Activated CD8-positive, alpha-beta T cell treated with anti-CD3 and anti-CD28 coated beads, Interleukin-2, amount 10 ng/mL, durations not matched to agents 7 days and 5 days (primary cell): ENCODE measurements at places on chromosomes 6 and 20. TPM values are rescaled to one million over a fixed set of nuclear protein-coding genes. Genes with fewer than 3 reads are reported as not detected.

GRCh38 chr6:110529355-110529754 is 52.9 kb upstream of the SLC22A16 start:
- no peak overlapping the region for H3K4me3 ChIP-seq
- DNase-seq = no peak
- H3K4me1 ChIP-seq = peaks cover 5% of the 10 kb centered on the region
- no peak overlapping the region for H3K27ac ChIP-seq
- no peaks in the 10 kb centered on the region for H3K36me3 ChIP-seq
- peaks cover 2% of the 10 kb centered on the region for H3K27me3 ChIP-seq

DNA sequence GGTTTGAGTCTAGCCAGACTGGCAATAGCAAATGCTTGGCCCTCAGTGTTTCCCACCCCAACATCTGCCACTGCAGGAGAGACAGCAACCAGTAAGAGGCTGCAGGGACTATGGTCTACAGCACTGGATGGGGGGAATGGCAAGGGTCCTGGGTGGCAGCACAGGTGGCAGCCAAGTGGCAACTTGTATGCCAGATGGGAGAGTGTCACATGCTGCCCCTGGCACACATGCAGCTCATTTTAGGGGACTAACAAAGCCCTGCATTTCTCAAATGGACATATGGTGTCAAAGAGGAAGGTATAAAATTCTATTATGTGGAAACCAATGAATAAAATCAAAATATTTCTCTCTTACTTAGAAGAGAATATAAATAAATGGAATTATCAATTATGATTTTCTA is 298.7 kb upstream of the MARCKS start:
- no peaks in the 10 kb centered on the region for H3K4me1 ChIP-seq
- DNase-seq = no peak
- no peaks in the 10 kb centered on the region for H3K36me3 ChIP-seq
- H3K27me3 ChIP-seq = no peaks in the 10 kb centered on the region
- H3K4me3 ChIP-seq = no peak overlapping the region

DNA sequence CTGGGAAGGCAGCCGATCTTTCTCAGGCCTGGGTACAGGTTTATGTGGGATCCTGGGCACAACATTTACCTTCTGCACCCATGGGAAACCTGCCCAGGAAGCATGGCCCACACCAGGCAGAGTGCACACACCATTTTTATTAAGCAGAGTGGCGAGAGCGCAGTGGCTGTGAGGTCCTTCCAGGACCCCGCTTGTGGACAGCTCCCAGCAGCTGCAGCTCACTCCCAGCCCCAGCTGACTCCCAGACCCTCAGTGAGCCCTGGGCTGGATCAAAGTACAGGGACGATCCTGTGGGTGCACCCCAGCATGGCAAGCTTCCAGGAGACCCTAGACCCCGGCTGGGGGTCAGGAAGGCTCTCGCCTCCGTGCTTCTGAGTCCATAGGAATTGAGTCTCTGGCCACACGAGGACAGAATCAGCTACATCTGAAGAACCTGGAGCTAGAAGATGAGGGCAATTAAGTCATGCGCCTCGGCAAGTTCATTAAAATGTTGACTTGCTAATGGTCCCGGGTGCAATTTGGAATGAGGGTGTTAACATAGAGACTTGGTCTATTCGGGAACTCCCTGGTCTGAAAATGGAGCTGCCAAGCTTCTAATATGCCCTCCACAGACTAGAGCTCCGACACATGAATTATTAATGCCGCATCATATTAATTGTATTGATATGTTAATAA is 65.4 kb upstream of the SLCO4A1 start:
- no peak overlapping the region for H3K4me3 ChIP-seq
- peak; percentile 26 for DNase-seq
- H3K27ac ChIP-seq = no peak overlapping the region
- peaks cover 3% of the 10 kb centered on the region for H3K4me1 ChIP-seq
- peaks cover 31% of the 10 kb centered on the region for H3K27me3 ChIP-seq

Gene NCOA5
- total RNA-seq = 30.9 TPM

Gene MOXD1
- total RNA-seq = not detected

GRCh38 chr6:44805238-44805846 is 417.8 kb downstream of the CDC5L start:
- H3K27me3 ChIP-seq = no peaks in the 10 kb centered on the region
- no peak overlapping the region for H3K27ac ChIP-seq
- peaks cover 3% of the 10 kb centered on the region for H3K4me1 ChIP-seq
- no peak overlapping the region for H3K4me3 ChIP-seq
- peaks cover 12% of the 10 kb centered on the region for H3K36me3 ChIP-seq

DNA sequence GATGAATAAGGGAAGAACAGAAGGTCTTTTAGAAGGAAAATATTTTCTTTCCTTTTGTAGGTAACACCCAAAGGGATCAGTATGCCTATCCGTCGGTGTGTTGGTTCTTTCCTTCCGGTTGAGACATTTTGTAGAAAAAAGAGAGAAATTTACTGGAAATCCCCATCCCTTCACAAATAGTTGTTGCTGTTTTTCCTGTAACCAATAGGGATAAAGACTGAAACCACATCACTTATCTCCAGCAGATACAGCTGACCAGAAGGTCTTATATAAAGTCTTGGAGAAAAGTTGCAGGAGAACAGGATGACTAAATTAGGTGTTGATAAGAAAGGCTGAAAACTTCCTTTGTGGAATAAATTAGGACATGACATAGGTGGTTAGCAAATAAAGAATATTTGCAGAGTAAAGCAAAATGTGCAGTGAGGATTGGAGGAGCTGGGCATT is 14.8 kb upstream of the HLA-DRB1 start:
- no peak for DNase-seq
- H3K27ac ChIP-seq = peak overlapping the region; percentile 77
- peaks cover 23% of the 10 kb centered on the region for H3K4me1 ChIP-seq
- H3K4me3 ChIP-seq = peak overlapping the region; percentile 12

GRCh38 chr20:2508631-2509467 is at the start of gene ZNF343:
Gene ZNF343, minus strand, starts transcription at chr20:2508915. Its CDS starts 15,020 bp downstream, at chr20:2493895.
- H3K4me1 ChIP-seq = peaks cover 11% of the 10 kb centered on the region
- peak within 1 kb of the TSS; percentile 99 for H3K4me3 ChIP-seq
- H3K36me3 ChIP-seq = peaks cover 4% of the 10 kb centered on the region
- peak within 1 kb of the TSS; percentile 93 for H3K27ac ChIP-seq
- H3K27me3 ChIP-seq = peaks cover 17% of the 10 kb centered on the region

DNA sequence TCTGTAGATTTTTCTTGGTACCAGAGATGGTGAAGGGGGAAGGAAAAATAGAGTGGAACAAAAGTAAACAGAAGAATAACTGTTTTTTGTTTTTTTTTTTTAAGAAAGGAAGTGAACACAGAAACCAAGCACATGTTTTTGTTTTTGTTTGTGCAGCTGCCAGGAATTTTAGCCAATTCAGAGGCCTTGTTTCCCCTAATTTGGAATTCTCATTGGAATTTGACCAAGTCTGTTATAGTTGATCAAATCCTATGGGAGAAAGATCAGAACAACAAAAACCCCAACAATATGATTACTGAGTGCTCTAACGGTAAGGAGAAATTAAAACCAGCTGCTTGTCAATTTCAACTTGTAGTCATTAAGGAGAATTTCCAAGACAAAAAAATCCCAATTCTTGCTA is 18.2 kb upstream of the IL22RA2 start:
- no peak overlapping the region for H3K4me3 ChIP-seq
- H3K36me3 ChIP-seq = peaks cover 24% of the 10 kb centered on the region
- H3K27me3 ChIP-seq = no peaks in the 10 kb centered on the region
- peaks cover 6% of the 10 kb centered on the region for H3K4me1 ChIP-seq
- no peak overlapping the region for H3K27ac ChIP-seq

DNA sequence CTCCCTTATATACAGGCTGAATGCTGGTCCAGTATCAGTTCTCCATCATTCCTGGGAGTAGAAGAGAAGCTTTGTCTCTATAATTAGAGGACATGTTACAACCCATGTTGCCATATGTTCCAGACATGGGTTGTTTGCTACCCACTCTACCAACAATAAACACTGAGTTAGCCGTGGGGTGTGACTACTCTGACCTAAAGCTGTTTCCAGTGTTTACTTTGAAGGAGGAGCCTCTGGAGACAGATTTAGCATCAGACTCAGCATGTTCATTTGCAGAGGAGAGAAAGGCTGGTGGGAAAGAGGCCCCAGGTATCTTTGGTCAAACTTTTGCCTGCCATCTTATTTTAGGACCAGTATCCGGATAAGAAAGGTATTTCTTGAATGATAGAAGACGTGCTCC is 157.9 kb upstream of the SNX9 start:
- no peak overlapping the region for H3K4me3 ChIP-seq
- H3K36me3 ChIP-seq = no peaks in the 10 kb centered on the region
- peaks cover 9% of the 10 kb centered on the region for H3K27me3 ChIP-seq

Gene GCNT2
- total RNA-seq = 6.9 TPM

DNA sequence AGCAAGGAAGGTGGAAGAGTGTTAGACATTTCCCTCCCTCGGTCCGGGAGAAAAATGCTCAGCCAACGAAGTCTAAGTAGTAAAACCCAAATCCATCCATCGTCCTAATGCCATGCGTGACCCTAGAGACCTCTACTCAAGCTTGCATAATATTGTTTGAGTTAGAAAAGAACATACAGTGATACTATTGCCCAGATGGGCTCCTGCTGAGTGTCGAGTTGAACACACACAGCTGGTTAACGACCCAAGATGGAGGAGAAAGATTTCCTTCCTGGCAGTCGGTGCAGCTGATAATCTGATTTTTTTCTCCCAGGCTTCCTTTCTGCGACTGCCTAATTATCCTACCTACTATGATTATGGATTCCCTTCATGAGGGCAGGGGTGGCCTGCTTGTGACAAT is 164.4 kb upstream of the KCNG1 start:
- H3K4me3 ChIP-seq = no peak overlapping the region
- no peaks in the 10 kb centered on the region for H3K36me3 ChIP-seq
- no peak overlapping the region for H3K27ac ChIP-seq
- H3K27me3 ChIP-seq = peaks cover 9% of the 10 kb centered on the region
- no peak for DNase-seq

DNA sequence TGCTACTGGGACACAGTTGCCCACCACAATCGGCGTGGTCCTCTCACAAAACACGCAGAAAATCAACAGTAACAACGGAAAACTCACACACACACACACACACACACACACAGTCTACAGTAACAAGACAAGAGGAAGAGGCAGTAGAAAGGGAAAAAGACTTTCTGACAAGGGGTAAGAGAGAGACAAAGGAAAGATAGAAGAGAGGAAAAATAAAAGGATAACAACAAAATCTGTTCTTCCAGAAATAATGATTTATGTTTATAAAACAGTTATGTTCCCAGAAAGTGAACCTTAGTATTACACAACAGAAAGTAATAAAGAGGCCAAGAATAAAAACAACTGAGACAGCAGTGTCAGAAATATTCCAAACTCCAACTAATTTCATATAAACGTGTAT is 2.9 kb downstream of the RANBP9 start:
- no peak for DNase-seq
- peaks cover 25% of the 10 kb centered on the region for H3K36me3 ChIP-seq
- peak overlapping the region; percentile 67 for H3K27ac ChIP-seq
- no peaks in the 10 kb centered on the region for H3K27me3 ChIP-seq

GRCh38 chr6:449057-449430 is 57.5 kb downstream of the IRF4 start:
- H3K4me1 ChIP-seq = peaks cover 49% of the 10 kb centered on the region
- no peak overlapping the region for H3K27ac ChIP-seq
- no peak overlapping the region for H3K4me3 ChIP-seq
- no peaks in the 10 kb centered on the region for H3K27me3 ChIP-seq
- no peaks in the 10 kb centered on the region for H3K36me3 ChIP-seq
